ENCODE measurements at places on chromosomes 11 and 22.

DNA sequence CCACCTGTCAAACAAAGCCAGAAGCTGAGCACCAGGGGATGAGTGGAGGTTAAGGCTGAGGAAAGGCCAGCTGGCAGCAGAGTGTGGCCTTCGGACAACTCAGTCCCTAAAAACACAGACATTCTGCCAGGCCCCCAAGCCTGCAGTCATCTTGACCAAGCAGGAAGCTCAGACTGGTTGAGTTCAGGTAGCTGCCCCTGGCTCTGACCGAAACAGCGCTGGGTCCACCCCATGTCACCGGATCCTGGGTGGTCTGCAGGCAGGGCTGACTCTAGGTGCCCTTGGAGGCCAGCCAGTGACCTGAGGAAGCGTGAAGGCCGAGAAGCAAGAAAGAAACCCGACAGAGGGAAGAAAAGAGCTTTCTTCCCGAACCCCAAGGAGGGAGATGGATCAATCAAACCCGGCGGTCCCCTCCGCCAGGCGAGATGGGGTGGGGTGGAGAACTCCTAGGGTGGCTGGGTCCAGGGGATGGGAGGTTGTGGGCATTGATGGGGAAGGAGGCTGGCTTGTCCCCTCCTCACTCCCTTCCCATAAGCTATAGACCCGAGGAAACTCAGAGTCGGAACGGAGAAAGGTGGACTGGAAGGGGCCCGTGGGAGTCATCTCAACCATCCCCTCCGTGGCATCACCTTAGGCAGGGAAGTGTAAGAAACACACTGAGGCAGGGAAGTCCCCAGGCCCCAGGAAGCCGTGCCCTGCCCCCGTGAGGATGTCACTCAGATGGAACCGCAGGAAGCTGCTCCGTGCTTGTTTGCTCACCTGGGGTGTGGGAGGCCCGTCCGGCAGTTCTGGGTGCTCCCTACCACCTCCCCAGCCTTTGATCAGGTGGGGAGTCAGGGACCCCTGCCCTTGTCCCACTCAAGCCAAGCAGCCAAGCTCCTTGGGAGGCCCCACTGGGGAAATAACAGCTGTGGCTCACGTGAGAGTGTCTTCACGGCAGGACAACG, 11.7 kb downstream of the CXCR5 start:
- no peak overlapping the region for H3K27ac ChIP-seq
- no peaks in the 10 kb centered on the region for H3K27me3 ChIP-seq
- no peak for DNase-seq
- peaks cover 19% of the 10 kb centered on the region for H3K36me3 ChIP-seq
- no peak overlapping the region for H3K4me3 ChIP-seq
- H3K4me1 ChIP-seq = no peaks in the 10 kb centered on the region

- no peak for DNase-seq
- H3K27ac ChIP-seq = no peak overlapping the region
- H3K36me3 ChIP-seq = no peaks in the 10 kb centered on the region
- peaks cover 13% of the 10 kb centered on the region for H3K27me3 ChIP-seq
Measured at GRCh38 chr22:29431986-29432385, 6.4 kb upstream of the RFPL1 start.

GRCh38 chr22:25827415-25827814, 85.4 kb downstream of the MYO18B start:
- peak; percentile 6 for DNase-seq
- no peaks in the 10 kb centered on the region for H3K36me3 ChIP-seq
- no peaks in the 10 kb centered on the region for H3K4me1 ChIP-seq
- no peak overlapping the region for H3K27ac ChIP-seq
- H3K27me3 ChIP-seq = no peaks in the 10 kb centered on the region
- H3K4me3 ChIP-seq = no peak overlapping the region

GRCh38 chr11:34053161-34053686, 1.7 kb downstream of the CAPRIN1 start:
- H3K27ac ChIP-seq = peak overlapping the region; percentile 91
- peaks cover 58% of the 10 kb centered on the region for H3K36me3 ChIP-seq
- DNase-seq = peak; percentile 76
- H3K4me1 ChIP-seq = peaks cover 30% of the 10 kb centered on the region

DNA sequence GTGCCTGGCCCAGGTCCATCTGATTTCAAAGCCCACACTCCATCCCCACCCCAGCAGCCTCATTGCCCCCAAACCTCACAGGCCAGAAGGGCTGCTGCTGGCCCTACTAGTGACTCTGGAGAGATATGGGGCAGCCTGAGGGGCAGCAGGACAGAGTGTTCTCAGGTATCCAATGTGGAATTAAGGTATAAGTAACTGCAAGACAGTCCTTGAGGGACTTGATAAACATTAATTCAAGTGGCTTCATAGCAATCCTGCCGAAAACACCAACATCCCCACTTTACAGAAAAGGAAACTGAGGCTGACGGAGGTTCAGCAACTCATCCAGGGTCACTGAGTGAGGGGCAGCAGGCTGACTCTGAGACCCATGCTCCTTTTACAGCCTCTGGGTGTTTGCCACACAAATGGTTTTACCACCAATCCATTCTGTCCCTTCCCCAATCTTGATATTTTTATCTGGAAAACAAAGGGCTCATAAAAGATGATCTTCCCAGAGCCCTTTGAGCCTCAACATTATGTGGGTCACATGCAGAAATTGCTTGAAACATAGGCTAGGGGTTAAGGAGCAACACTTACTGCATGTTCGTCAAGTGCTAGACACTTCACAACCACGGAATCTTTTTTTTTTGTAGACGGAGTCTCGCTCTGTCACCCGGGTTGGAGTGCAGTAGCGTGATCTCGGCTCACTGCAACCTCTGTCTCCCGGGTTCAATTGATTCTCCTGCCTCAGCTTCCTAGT, 2.3 kb downstream of the NIPSNAP1 start:
- H3K4me3 ChIP-seq = no peak overlapping the region
- H3K4me1 ChIP-seq = no peaks in the 10 kb centered on the region
- H3K27me3 ChIP-seq = no peaks in the 10 kb centered on the region

DNA sequence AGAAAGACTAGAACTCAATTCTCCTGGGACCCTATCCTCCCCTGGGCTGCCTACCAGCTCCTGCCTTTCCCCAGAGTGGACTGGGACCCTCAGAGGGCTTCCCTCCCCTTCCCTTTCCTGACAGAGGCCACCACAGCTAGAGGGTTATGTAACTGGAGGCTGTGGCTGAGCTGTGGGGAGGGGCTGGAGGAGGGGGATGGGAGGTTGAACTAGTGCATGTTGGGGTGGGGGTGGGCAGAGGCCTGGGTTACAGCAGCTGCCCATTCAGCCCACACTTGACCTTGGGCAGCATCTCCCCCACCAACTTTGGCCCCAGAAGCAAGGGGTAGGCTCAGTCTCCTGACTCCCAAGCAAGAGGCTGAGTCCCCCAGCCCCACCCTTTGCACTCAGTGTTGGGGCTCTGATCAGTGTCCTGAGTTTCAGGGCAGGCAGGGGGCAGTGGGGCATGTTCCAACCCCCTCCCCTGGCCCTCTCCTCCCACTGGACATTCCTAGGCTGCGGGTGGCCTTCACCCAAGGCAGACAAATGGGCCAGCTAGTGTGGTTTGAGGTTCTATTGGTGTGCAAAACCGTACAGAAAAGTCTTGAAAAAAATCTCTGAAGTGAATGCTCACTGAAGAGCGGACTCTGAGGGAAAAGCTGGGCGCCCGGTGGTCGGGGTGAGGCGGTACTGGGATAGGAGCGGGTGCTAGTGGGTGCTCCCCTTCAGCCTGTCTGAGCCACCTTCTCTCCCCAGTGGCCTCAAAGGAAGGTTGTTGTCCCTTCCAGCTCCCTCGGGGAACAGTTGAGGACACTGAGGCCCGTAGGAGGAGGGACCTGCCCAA, 3.8 kb downstream of the KCNC1 start:
- peaks cover 47% of the 10 kb centered on the region for H3K27me3 ChIP-seq
- no peak overlapping the region for H3K27ac ChIP-seq
- H3K4me3 ChIP-seq = no peak overlapping the region
- DNase-seq = peak; percentile 17

DNA sequence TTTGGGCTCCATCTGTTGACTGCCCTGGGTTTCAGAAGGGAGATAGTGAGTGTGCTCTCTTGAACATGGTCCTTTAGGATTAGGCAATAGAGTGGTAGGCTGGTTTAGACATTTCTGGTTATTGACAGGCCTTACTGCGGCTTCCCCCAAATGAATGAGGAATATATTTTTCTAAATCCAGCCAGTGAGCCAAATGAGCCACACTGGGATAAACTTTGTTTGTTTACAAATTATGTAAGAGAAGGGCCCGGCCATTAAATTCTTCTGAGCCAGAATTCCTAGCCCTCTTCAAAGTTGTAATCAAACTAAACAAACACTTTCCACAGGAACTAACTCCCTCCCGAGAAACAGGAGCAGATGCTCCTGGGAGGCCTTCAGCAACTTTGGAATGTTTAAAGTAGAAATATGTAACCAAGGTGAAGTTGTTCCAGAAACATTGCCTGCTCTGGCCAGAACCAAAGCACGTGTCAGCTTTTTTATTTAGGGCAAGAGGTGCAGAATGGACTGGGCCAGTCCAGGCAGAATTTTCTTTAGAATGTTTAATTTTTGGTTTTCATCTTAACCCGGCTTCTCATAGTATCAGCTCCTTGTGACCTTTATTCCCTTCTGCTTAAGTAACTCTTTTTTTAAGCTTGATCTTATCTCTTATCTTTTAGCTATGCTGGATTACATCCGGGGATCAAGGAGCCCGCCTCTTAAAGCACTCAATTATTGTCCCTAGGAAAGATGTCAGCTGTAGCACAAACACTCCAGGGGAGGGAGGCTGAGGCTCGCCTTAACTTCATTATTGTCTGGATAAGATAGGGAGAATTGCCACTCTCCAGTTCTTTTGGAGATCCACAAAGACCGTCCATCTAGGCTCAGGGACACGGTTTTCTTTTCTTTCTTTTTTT, 28.7 kb downstream of the ZNRF3 start:
- H3K4me3 ChIP-seq = no peak overlapping the region
- H3K36me3 ChIP-seq = no peaks in the 10 kb centered on the region
- no peak overlapping the region for H3K27ac ChIP-seq
- DNase-seq = no peak
- H3K27me3 ChIP-seq = no peaks in the 10 kb centered on the region

DNA sequence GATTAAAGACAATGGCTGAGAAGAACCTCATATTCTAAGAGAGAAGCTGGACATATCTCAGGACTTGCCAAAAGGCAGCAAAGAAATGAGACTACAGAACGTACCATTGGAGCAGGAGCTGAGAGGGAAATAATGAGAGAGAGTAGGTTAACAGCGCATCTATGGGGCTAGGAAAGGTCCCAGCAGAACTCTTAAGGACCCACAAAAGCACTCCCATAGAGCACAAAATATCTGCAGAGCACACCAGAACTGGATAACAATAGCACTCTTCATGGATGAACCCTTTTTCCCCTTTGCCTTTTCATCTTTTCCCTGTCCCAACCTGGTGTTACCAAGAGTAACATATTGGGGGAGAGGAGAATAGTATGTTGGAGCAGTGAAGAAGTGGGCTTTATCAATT, 245.8 kb downstream of the METTL15 start:
- no peaks in the 10 kb centered on the region for H3K4me1 ChIP-seq
- DNase-seq = no peak
- no peak overlapping the region for H3K4me3 ChIP-seq
- H3K36me3 ChIP-seq = no peaks in the 10 kb centered on the region
- no peak overlapping the region for H3K27ac ChIP-seq

- peak overlapping the region; percentile 97 for H3K4me3 ChIP-seq
- no peaks in the 10 kb centered on the region for H3K4me1 ChIP-seq
- H3K27ac ChIP-seq = peak overlapping the region; percentile 91
- no peaks in the 10 kb centered on the region for H3K27me3 ChIP-seq
Measured at GRCh38 chr11:65857500-65857852, 504 bp downstream of the CFL1 start.

- H3K4me1 ChIP-seq = peaks cover 13% of the 10 kb centered on the region
- no peak overlapping the region for H3K4me3 ChIP-seq
- DNase-seq = no peak
- no peaks in the 10 kb centered on the region for H3K27me3 ChIP-seq
Measured at GRCh38 chr11:122721964-122722266, 66.4 kb downstream of the UBASH3B start.

- H3K4me1 ChIP-seq = no peaks in the 10 kb centered on the region
- H3K27me3 ChIP-seq = no peaks in the 10 kb centered on the region
- no peak for DNase-seq
- no peak overlapping the region for H3K4me3 ChIP-seq
Measured at GRCh38 chr22:28837640-28838039, 37.3 kb upstream of the XBP1 start.

- H3K27ac ChIP-seq = no peak overlapping the region
- no peaks in the 10 kb centered on the region for H3K27me3 ChIP-seq
- DNase-seq = no peak
Measured at GRCh38 chr11:123306531-123306930, 111.5 kb upstream of the CLMP start.

DNA sequence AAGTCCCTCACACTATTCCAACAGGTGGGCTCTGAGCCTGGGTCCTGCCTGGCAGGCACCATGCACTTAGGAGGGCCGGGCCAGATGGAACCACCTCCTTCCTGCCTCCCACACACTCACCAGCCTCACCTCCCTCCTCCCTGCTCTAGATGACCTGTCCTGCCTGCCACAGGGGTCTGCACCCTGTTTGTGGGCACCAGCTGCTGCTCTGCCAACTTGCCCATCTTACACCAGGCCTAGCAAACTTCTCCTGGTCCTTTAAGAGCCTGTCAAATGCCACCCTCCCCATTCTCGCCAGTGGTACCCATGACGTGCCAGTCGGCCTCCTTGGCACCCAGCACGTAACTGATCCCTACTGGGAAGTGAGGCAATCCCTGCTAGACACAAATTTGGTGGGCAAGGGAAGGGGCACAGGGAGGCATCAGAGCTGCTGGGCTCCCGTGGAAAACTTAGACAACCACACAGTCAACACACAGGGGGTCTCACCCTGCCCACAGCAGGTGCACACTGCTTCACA, 3.1 kb downstream of the MOB2 start:
- H3K27ac ChIP-seq = no peak overlapping the region
- H3K36me3 ChIP-seq = no peaks in the 10 kb centered on the region
- DNase-seq = no peak
- no peaks in the 10 kb centered on the region for H3K27me3 ChIP-seq
- H3K4me1 ChIP-seq = no peaks in the 10 kb centered on the region
- H3K4me3 ChIP-seq = no peak overlapping the region

GRCh38 chr11:125454047-125454446, 42.0 kb downstream of the FEZ1 start:
- H3K27me3 ChIP-seq = no peaks in the 10 kb centered on the region
- no peaks in the 10 kb centered on the region for H3K4me1 ChIP-seq
- no peak overlapping the region for H3K4me3 ChIP-seq
- no peak overlapping the region for H3K27ac ChIP-seq

GRCh38 chr11:95324826-95325225, 93.8 kb upstream of the SESN3 start:
- no peak overlapping the region for H3K4me3 ChIP-seq
- H3K27me3 ChIP-seq = no peaks in the 10 kb centered on the region
- DNase-seq = no peak
- H3K4me1 ChIP-seq = no peaks in the 10 kb centered on the region
